ENCODE measurements at places on chromosomes 6 and 20. TPM values are rescaled to one million over a fixed set of nuclear protein-coding genes. Genes with fewer than 3 reads are reported as not detected.
A peak's percentile ranks its signal among the peaks of the same experiment; 100 is the strongest.

GRCh38 chr6:111734068-111735061 lies 128.7 kb upstream of the TRAF3IP2 start:
- H3K4me3 ChIP-seq: no peak overlapping the region
- H3K36me3 ChIP-seq: peaks cover 13% of the 10 kb centered on the region

- peaks cover 22% of the 10 kb centered on the region for H3K27me3 ChIP-seq
- no peak overlapping the region for H3K27ac ChIP-seq
- DNase-seq: no peak
- H3K4me3 ChIP-seq: no peak overlapping the region
These were observed 7.0 kb upstream of the RWDD1 start for GRCh38 chr6:116564311-116564710.

DNA sequence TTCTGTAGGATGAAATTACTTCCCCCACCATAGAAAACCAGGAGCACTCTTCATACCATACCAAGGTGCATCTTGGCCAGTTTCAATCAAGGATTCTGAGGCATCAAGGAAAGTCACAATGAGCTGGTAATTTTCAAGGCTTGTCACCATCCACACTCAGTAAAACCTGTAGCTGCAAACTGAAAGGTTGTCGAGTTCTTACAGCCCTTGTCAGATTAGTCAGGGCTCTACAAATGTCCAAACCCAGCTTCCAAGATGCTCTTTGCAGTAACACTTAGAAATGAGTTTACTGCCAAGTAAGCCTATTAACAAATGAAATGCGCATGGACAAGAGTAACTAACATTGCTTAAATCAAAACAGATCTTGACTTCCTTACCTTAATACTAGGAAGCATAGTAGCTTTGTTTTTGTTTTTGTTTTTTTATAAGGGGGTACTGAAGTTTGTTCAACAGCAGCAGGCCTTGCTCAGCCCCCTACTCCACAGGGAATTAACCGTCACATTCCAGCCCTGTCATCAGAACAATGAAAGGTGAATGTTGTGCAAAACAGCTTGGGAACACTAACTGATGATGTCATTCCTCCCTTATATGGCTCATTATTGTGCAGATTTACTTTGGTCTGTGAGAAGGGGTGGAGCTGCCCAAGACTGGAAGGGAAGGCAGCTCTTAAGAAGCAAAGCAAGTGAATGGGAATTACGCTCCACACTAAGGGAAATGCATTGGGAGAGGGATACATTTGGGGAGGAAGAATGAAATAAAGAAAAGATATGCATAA lies 49.9 kb upstream of the TMEM30A start:
- H3K4me3 ChIP-seq: no peak overlapping the region
- H3K27ac ChIP-seq: no peak overlapping the region
- no peaks in the 10 kb centered on the region for H3K36me3 ChIP-seq
- no peaks in the 10 kb centered on the region for H3K4me1 ChIP-seq

- peak overlapping the region; percentile 83 for H3K27ac ChIP-seq
- H3K36me3 ChIP-seq: no peaks in the 10 kb centered on the region
- no peak overlapping the region for H3K4me3 ChIP-seq
These were observed 62.2 kb downstream of the FILIP1 start for GRCh38 chr6:75431379-75431778.

- no peaks in the 10 kb centered on the region for H3K27me3 ChIP-seq
- no peaks in the 10 kb centered on the region for H3K4me1 ChIP-seq
- DNase-seq: peak; percentile 91
- peaks cover 10% of the 10 kb centered on the region for H3K36me3 ChIP-seq
These were observed 33.4 kb upstream of the AAR2 start for GRCh38 chr20:36202891-36203338.

GRCh38 chr6:1942834-1943233 lies 302.6 kb downstream of the GMDS start:
- H3K4me1 ChIP-seq: no peaks in the 10 kb centered on the region
- H3K27me3 ChIP-seq: no peaks in the 10 kb centered on the region
- no peak overlapping the region for H3K4me3 ChIP-seq
- no peak for DNase-seq

- H3K27me3 ChIP-seq: peaks cover 33% of the 10 kb centered on the region
- no peak overlapping the region for H3K27ac ChIP-seq
- H3K4me3 ChIP-seq: no peak overlapping the region
- DNase-seq: no peak
These were observed 45.7 kb downstream of the HNF4A start for GRCh38 chr20:44400970-44401769.

DNA sequence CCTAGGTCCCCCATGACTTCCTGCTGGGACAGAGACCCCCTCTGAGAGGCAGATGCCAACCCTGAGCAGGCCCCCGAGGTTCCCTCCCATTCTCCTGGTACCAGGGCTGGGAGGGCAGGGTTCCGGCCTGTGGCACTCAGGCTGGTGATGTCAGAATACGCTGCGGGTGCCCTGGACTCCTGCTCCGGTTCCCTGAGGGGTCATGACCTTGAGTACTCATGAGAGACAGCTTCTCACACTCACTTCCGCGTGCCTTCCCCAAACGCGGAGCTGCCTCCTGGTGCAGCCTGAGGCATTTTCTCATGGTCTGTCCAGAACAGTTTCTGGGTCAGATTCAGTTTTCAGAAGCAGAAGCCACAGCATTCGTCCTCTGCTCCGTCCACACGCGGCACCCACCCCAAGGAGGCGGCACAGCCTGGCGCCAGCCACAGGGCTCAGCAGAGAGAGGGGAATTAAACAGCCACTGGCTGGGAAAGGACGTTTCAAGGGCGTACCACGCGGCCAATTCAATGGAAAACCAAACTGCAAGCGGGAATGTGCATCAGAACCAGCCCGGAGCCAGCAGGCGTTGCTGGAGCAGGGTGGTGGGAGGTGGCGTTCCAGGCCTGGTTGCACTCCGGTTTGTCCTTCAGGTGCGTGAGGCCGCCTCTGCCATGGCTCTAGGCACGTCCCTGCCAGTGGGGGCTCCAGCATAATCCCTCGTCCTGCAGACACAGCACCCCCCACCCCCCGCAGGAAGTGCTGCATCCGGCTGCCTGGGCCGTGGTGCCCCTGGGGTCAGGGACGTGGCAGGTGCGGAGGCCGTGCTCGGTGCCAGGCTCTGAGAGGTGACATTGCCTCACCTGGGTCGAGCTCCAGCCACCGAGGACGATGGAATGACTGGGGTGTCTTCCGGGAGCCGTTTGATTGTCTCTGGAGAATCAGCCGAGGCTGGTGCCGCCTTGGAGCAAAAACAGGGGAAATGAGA lies 58.3 kb upstream of the BHLHE23 start:
- no peak overlapping the region for H3K4me3 ChIP-seq
- H3K36me3 ChIP-seq: no peaks in the 10 kb centered on the region
- peak; percentile 82 for DNase-seq
- H3K27ac ChIP-seq: no peak overlapping the region
- no peaks in the 10 kb centered on the region for H3K4me1 ChIP-seq

GRCh38 chr6:13641315-13641714 lies 26.2 kb downstream of the NOL7 start:
- peaks cover 11% of the 10 kb centered on the region for H3K4me1 ChIP-seq
- no peak overlapping the region for H3K4me3 ChIP-seq

- DNase-seq: no peak
- H3K4me3 ChIP-seq: no peak overlapping the region
- H3K36me3 ChIP-seq: peaks cover 14% of the 10 kb centered on the region
These were observed 27.9 kb downstream of the FIG4 start for GRCh38 chr6:109718991-109719390.

- no peak for DNase-seq
- H3K36me3 ChIP-seq: no peaks in the 10 kb centered on the region
- H3K4me1 ChIP-seq: peaks cover 12% of the 10 kb centered on the region
- H3K27ac ChIP-seq: no peak overlapping the region
- H3K4me3 ChIP-seq: no peak overlapping the region
These were observed 133.8 kb downstream of the CLIC5 start for GRCh38 chr6:45881705-45882467.

- H3K4me3 ChIP-seq: no peak overlapping the region
- H3K36me3 ChIP-seq: no peaks in the 10 kb centered on the region
- no peaks in the 10 kb centered on the region for H3K27me3 ChIP-seq
- H3K27ac ChIP-seq: no peak overlapping the region
- DNase-seq: no peak
These were observed 447.2 kb downstream of the DOK5 start for GRCh38 chr20:54922636-54923035.

- no peaks in the 10 kb centered on the region for H3K36me3 ChIP-seq
- peak overlapping the region; percentile 65 for H3K27ac ChIP-seq
- H3K4me3 ChIP-seq: no peak overlapping the region
- peaks cover 35% of the 10 kb centered on the region for H3K4me1 ChIP-seq
- no peak for DNase-seq
These were observed 80.2 kb downstream of the FAM50B start for GRCh38 chr6:3929281-3929798.

DNA sequence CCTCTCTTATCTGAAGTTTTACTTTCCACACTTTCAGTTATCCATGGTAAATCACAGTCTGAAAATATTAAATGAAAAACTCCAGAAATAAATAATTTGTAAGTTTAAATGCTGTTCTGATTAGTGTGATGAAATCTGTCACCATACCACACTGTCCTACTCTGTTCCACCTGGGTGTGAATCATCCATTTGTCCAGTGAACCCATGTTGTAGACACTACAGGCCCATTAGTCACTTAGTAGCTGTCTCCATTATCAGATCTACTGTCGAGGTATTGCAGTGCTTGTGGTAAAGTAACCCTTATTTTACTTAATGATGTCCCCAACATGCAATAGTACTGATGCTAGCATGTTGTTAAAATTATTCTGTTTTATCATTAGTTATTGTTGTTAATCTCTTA lies 29.2 kb upstream of the MMS22L start:
- H3K4me1 ChIP-seq: no peaks in the 10 kb centered on the region
- no peak overlapping the region for H3K4me3 ChIP-seq
- no peak for DNase-seq
- no peak overlapping the region for H3K27ac ChIP-seq

DNA sequence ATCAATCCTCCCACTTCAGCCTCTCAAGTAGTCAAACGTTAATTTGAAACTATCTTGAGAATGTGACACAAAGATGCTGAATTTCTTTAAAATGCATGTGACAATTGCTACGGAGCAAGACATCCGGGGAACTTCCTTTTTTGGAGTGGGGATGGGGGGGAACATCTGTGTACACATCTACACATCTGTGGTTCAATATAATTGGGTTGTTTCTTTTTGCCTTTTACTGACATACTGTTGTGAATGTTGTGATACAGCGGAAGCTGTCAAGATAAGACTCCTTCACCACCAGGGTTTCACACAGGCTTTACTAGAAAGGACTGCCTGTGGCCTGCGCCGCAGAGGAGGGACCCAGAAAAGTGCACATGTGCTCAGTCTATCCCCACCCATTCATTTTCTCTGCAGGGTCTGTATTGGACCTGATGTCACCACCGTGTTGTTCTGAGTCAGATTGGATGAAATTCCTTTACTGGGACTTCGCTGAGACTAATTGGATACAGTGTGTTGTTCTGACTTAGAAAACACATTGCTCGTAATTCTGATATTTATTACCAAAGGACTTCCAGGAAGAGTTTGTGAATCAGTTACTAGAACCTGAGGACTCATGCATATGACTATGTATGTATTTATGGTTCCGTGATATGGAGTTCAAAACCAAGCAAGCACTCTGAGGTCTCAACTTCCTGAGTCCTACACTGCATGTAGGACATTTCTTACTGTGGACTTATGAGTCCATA lies 98.7 kb upstream of the SGK1 start:
- no peaks in the 10 kb centered on the region for H3K36me3 ChIP-seq
- no peak overlapping the region for H3K27ac ChIP-seq
- peaks cover 15% of the 10 kb centered on the region for H3K4me1 ChIP-seq

DNA sequence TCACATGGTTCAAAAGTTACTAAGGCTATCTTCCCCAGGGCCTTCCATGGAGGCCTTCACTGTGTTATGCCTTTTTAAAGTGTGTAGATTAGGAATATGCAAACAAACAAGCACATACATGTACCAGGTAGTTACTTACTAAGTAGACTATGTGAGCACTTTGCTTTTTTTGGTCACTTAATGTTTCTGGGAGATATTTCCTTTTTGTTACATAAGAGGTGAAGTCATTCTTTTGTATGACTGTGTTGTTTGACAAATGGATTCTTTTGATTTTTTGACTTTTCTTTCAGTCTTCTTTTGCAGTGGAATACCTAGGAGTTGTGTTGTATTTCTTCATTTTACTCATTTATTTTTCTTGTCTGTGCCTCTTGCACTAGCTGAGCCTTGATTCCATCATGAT lies 39.6 kb upstream of the BCAS1 start:
- H3K4me1 ChIP-seq: no peaks in the 10 kb centered on the region
- DNase-seq: no peak
- H3K36me3 ChIP-seq: no peaks in the 10 kb centered on the region

DNA sequence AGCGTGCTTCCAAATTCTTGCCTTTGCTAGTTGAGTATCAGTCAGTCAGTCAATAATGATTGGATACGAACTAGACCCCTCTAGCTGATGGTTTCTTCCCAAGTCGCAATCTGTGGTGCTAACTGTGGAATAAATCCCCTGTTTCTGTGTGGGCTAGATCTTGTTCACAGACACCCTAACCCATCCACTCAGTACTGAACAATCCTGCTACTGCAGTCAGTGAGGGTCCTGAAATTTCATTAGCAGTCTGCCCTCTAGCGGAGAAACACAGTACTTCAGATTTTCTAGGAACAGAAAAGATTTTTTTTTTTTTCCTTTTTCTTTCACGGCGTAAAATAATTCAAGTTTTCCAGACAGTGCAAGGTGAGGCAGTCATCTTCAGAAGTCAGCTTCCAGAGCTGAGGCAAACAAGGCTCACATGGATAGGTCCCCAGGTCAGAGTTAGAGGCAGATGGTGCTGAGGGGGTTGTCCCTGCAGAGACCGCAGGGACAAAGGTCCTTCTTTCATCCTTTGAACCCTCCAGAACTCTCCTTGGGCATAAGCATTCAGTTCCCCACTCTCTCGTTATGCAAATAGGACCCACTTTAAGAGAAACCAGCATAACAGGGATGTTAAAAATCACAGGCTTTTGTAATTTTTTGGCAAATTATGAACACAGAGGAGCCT lies 119.6 kb downstream of the SCML4 start:
- peaks cover 4% of the 10 kb centered on the region for H3K4me1 ChIP-seq
- no peaks in the 10 kb centered on the region for H3K36me3 ChIP-seq
- no peak for DNase-seq
- H3K4me3 ChIP-seq: peak overlapping the region; percentile 19

DNA sequence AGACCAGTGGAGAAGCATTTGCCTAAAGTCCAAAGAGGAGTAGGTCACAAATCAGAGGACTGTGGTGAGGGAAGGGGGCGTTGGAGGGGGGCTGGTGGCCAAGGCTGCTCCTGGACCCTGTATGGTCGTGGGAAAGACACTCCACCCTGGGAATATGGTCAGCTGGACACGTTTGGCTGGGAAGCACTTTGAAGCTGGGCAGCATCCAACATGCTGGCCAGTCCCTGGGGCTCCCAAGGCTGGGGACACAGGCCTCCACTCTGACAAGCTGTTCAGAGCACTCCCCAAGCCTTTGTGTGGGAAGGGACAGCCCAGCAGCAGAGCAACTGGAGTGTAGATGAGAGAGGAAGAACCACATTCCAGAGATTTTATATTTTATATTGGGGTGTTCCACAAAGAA lies 203.2 kb downstream of the ANKRD60 start:
- H3K36me3 ChIP-seq: no peaks in the 10 kb centered on the region
- peaks cover 35% of the 10 kb centered on the region for H3K27me3 ChIP-seq
- peak; percentile 62 for DNase-seq
- H3K4me1 ChIP-seq: no peaks in the 10 kb centered on the region
- H3K4me3 ChIP-seq: no peak overlapping the region

SNAI1 gene
- total RNA-seq: 13.0 TPM

KIF25 gene
- total RNA-seq: not detected

DYNLT1 gene
- 116 TPM for total RNA-seq

BMP6 gene
- total RNA-seq: not detected

POU3F2 gene
- not detected for total RNA-seq

TAAR1 gene
- not detected for total RNA-seq

TBCC gene
- total RNA-seq: 23.4 TPM

FILIP1 gene
- 0.10 TPM for total RNA-seq

BMP2 gene
- total RNA-seq: 0.68 TPM

MEP1A gene
- not detected for total RNA-seq

BAG2 gene
- total RNA-seq: 9.1 TPM

C6orf58 gene
- 0.73 TPM for total RNA-seq

OOEP gene
- not detected for total RNA-seq

SLC17A3 gene
- not detected for total RNA-seq
